ENCODE measurements at places on chromosomes 1 and 21. TPM values are rescaled to one million over a fixed set of nuclear protein-coding genes. Genes with fewer than 3 reads are reported as not detected.

Gene USH2A
- 0.04 TPM for total RNA-seq

Gene UBE2U
- not detected for total RNA-seq

Gene VASH2
- 43.8 TPM for total RNA-seq

Gene ZMYND12
- total RNA-seq = 0.91 TPM

Gene KCNJ10
- total RNA-seq = 0.14 TPM

Gene COL6A1
- 611 TPM for total RNA-seq

Gene KDF1
- total RNA-seq = 12.9 TPM

Gene SPRR2E
- total RNA-seq = 1.2 TPM

Gene ESRRG
- 12.7 TPM for total RNA-seq

Gene ANKRD45
- 0.60 TPM for total RNA-seq

Gene CELA2B
- total RNA-seq = not detected

- DNase-seq = no peak
Observed at GRCh38 chr1:165898837-165899236, 71.4 kb downstream of the UCK2 start.

DNA sequence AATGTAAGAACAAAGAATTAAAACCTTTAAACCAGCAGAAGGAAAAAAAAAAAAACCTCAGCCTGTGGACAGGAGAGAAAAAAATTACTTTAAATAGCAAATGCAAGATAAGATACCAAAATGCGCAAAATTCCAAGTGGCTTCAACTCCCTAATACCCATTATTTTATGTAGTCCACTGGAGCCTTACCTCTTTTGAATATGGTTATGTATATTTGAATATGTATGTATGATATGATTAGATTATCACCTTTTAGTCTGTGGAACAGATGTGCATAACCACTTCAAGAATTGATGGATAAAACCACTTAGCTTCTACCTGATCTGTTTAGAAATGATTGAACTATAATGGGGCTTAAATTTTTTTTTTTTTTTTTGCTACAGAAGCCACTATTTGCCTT is 52.4 kb upstream of the C1orf115 start:
- DNase-seq = no peak

GRCh38 chr1:911875-912739 is 11.6 kb upstream of the SAMD11 start:
- no peak for DNase-seq

GRCh38 chr1:10670190-10670589 is 126.3 kb downstream of the CASZ1 start:
- no peak for DNase-seq

- DNase-seq = no peak
Observed at GRCh38 chr1:64357422-64357821, 112.5 kb upstream of the CACHD1 start.

DNA sequence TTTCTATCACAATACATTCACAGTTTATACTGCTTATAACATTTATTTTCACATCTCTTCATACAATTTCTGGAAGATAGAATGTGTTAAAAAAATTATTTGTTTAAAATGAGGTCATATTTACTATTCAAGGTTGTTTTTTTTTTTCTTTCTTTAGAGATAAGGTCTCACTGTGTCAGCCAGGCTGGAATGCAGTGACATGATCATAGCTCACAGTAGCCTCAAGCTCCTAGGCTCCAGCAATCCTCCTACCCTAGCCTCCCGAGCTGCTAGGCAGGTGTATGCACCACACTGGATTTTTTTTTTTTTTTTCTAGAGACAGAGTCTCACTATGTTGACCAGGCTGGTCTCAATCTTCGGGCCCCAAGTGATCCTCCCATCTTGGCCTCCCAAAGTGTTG is 19.0 kb upstream of the RNF11 start:
- DNase-seq = no peak

- no peak for DNase-seq
Observed at GRCh38 chr21:14916676-14917141, 148.1 kb downstream of the NRIP1 start.

GRCh38 chr1:145689922-145690321 is 17.2 kb downstream of the PDZK1 start:
- DNase-seq = no peak

DNA sequence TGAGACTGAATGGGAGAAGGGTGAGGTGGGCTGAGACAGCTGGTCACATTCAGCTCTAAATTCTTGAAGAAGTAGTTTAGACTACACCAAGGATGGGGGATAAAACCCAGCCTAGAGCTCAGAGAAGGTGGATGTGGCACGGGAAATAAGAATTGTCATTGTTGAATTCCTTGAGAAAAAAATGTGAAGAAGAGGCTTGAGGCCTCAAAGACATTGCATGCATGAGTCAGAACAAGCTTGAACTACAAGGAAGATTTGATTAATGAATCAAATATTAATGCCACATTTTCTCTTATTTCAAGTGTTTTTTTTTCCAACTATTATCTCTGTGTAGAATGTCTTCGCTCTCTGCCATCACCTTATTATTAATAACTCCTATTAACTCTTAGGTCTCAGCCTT is 58.9 kb downstream of the MAP3K7CL start:
- no peak for DNase-seq

GRCh38 chr1:247111700-247112478 is 7.7 kb upstream of the ZNF669 start:
- DNase-seq = peak; percentile 62

DNA sequence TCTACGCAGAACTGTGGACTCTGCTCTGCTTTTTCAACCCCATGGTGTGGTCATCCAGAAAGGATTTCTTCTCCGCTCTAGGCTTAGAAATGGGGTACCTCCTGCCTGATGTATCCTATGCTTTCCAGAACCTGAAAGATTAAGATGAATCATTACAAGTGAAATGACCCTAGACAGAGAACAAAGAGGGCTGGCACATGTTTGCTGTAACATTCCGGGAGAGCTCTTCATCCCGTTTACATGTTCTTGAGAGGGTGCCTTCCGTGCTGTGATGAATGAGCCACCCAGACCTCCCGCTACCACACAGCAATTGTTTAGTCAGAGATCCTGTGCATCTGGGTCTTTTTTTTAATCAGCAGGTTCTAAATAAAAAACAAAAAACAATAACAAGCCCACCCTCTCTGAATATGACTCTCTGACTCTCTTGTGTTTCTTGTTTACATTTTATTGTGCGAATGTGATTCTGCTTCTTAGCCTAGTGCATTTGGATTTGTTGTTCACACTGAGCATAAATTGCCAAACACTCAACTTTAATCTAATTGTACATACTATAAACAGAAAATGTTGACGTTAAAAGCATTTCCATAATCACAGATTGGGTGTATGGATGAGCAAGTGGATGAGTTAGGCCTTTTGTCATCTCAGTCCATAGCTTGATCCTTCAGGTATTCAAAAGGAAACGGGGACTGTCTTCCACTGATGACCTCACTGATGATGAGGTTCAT is 87.1 kb downstream of the GPR88 start:
- no peak for DNase-seq

GRCh38 chr1:111436726-111437125 is 9.2 kb upstream of the OVGP1 start:
- no peak for DNase-seq

DNA sequence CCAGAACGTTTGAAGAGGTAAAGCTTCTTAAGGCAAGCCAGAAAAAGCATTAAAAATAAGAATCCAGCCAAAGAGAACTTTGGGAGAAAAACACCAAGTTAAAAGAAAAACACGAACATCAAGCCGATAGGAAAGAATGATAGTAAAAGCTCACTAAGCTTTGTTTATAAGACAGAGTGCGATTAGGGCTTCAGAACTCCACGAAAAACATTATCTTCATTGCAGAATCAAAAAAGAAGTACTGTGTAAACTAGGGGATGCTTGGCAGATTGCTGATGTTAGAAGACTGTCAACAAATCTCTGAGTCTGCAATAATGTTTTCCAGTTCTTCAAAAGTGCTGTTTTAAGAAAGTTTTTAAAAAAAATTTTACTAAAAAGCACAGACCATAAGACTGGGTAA is 30.2 kb downstream of the ADAMTS5 start:
- no peak for DNase-seq

DNA sequence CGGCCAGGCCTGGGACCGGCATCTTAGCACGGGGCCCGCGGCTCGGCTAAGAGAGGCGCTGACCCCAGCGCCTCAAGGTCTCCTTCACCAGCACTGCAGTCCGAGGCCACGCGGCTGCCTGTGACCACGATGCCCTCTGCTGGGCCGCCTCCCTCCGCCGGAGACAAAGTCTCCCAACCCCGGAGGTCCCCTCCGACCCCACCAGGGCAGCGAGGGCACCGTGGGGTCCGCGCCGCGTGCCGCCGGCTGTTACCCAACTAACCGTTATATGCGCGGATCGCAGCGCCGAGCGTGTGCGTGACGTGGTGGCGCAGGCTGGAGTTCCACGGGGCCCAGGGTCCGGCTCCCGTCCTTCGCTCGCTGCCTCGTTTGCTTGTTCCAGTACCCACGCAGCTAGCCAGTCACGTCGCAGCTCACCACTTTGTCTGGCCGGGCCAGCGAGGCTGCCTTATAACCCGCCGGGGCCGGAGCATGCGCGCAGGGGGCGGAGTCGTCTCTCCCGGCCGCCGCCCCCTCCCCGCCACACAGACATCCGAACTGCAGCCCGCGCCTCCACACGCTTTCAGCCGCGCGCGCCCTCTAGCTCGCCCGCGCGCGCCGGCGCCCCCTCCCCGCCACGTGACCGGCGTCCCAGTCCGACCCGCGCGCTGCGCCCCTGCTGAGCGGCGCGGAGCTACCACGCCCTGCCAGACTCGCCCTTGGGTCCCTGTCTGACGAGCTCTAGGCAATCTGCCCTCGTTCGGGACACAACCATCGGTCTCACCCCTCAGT is at the start of gene SLC16A1:
Gene SLC16A1 (minus strand): TSS at position 424 of the 771 bp plus-strand sequence. CDS start 26,888 bp downstream, outside the sequence.
- DNase-seq = peak; percentile 91

- DNase-seq = peak; percentile 74
Observed at GRCh38 chr1:16145030-16145661, 10.7 kb downstream of the EPHA2 start.

DNA sequence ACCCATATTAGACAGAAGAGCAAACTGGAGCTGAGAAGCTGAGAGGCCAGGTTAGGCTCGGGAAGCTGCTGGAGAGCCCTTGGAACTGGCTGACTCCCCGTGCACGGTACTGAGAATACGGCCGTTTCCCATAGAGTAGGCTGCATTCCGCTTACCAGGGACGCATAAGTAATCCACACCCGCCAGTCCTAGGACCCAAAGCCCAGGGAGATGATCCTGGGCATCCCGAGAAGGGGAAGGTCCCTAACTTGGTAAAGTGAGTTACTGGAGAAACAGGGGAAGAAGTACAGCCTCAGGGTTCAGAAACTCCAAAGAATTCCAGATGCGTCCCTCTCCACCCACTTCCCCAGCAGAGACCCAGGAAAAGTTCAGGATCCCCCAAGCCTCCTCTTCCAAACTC is 1.3 kb downstream of the LRRC38 start:
- DNase-seq = no peak

GRCh38 chr1:44036409-44037139 is 5.3 kb upstream of the SLC6A9 start:
- peak; percentile 65 for DNase-seq

Measured in mesothelial cell of epicardium (in vitro differentiated cells).